ENCODE measurements at places on chromosomes 4 and X. TPM values are rescaled to one million over a fixed set of nuclear protein-coding genes. Genes with fewer than 3 reads are reported as not detected.

Gene SPARCL1
- 361 TPM for total RNA-seq

GRCh38 chr4:145936142-145936996, 2.3 kb downstream of the ZNF827 start:
- peak; percentile 69 for DNase-seq

DNA sequence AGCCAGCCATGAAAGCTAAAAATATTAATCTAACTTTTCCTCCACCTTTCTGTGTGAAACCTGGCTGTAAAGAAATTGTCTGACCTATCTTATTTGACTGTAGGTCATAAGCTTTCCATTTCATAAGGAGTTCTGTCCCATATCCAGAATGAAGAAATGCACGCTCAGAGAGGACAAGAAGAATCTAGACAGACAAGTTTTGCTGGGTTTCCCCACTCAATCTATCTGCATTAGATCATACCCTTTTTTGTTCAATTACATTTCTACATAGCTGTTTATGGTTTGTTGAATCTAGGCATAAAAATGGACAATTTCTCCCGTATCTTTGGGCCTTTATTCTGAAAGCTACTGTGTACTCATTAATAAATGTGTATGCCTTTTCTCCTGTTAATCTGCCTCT, 1495.1 kb downstream of the C4orf33 start:
- no peak for DNase-seq

GRCh38 chr4:11069581-11070211, 359.0 kb downstream of the HS3ST1 start:
- DNase-seq, result no peak

DNA sequence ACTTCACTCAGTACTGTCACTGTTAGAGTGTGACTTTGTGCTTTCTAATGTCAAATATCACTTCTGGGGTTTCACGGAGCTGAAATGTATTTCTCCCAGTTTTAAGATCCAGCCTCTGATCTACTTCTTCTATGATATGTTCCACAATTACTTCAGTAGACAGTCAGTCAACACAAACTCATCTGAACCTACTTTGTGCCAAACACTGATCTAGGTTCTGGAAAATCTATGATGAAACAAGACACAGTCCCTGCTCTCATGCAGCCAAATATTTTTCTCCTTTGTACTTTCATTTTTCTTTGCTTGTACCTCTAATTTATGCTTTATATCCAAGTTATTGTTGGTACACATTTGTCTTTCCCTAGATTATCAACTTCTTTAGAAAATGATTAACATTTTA, 641.3 kb upstream of the FTHL17 start:
- no peak for DNase-seq

- no peak for DNase-seq
These were observed 266.5 kb upstream of the KCNIP4 start for GRCh38 chr4:22215084-22215483.

- no peak for DNase-seq
These were observed 329.9 kb downstream of the TECRL start for GRCh38 chr4:64079316-64079715.

DNA sequence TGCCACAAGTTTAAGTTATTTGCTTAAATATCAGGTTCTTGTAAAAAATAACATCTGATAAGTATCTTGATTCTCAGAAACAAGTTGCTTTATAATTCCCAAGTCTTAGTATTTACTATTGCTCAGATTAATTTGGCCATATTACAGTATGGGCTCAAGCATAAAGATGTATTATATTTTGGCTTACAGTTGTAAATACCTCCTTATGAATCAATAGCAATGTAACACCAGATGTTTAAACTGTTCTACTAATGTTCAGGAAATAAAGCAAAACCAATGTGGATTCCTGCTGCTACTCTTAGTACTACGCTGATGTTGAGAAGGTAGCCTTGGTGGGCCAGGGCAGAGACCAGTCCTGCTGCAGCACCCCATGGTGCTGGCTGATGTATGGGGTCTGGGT, 102.7 kb downstream of the MGST2 start:
- no peak for DNase-seq

- no peak for DNase-seq
These were observed 276.1 kb downstream of the PPARGC1A start for GRCh38 chr4:23613782-23614181.

Gene GSX2
- total RNA-seq, result not detected

GRCh38 chr4:9781343-9782135, at the start of gene DRD5:
Gene DRD5 (plus strand): TSS chr4:9781634. CDS start chr4:9782030, 396 bp downstream.
- no peak for DNase-seq

GRCh38 chr4:183422962-183423631, 21.3 kb upstream of the CDKN2AIP start:
- no peak for DNase-seq

Data from Right ventricle myocardium superior (tissue), 1 donor.